ENCODE measurements at places on chromosomes 7 and 10. TPM values are rescaled to one million over a fixed set of nuclear protein-coding genes. Genes with fewer than 3 reads are reported as not detected.

The RAMP3 gene
- 49.2 TPM for total RNA-seq

The POT1 gene
- 15.0 TPM for total RNA-seq

The PTF1A gene
- total RNA-seq: not detected

The RASA4B gene
- total RNA-seq: 16.3 TPM

The DENND2A gene
- total RNA-seq: 24.6 TPM

The CAV2 gene
- 170 TPM for total RNA-seq

The GIMAP6 gene
- 46.6 TPM for total RNA-seq

The SP4 gene
- total RNA-seq: 3.1 TPM

The PRRT4 gene
- 17.4 TPM for total RNA-seq

The LEP gene
- total RNA-seq: 784 TPM

The HPSE2 gene
- total RNA-seq: 1.9 TPM

The POLR2J3 gene
- 23.5 TPM for total RNA-seq

The CTAGE8 gene
- 0.71 TPM for total RNA-seq

The GRID2IP gene
- not detected for total RNA-seq

The ANKRD1 gene
- total RNA-seq: 1.6 TPM

The CYP2C19 gene
- total RNA-seq: 0.19 TPM

The SLC16A9 gene
- 0.06 TPM for total RNA-seq

The GIMAP8 gene
- total RNA-seq: 22.0 TPM

The EFCAB10 gene
- total RNA-seq: not detected

The PLAU gene
- 64.7 TPM for total RNA-seq

The PIK3AP1 gene
- total RNA-seq: 17.7 TPM

The OR9A2 gene
- not detected for total RNA-seq

The CHN2 gene
- 11.0 TPM for total RNA-seq

The CH25H gene
- 4.8 TPM for total RNA-seq

The ZPBP gene
- not detected for total RNA-seq

The SH2D4B gene
- 0.35 TPM for total RNA-seq

The CYP3A7 gene
- total RNA-seq: not detected

The ZNF862 gene
- total RNA-seq: 9.4 TPM

The SGCE gene
- total RNA-seq: 58.1 TPM

The ERVW-1 gene
- not detected for total RNA-seq

The OR2A1 gene
- 0.16 TPM for total RNA-seq

The SPDYE2B gene
- total RNA-seq: not detected

The OR2A42 gene
- total RNA-seq: not detected

The ANTXRL gene
- not detected for total RNA-seq

The KRIT1 gene
- 29.0 TPM for total RNA-seq

The DRGX gene
- not detected for total RNA-seq

The ITPRIP gene
- 48.3 TPM for total RNA-seq

The NXPH1 gene
- total RNA-seq: not detected

The RNF148 gene
- total RNA-seq: 1.2 TPM

The DPYSL4 gene
- total RNA-seq: 1.8 TPM

The HOXA4 gene
- total RNA-seq: 4.0 TPM
